Thymus (tissue), 14 donors: ENCODE measurements at places on chromosomes 16 and 17. TPM values are rescaled to one million over a fixed set of nuclear protein-coding genes. Genes with fewer than 3 reads are reported as not detected.
A peak's percentile ranks its signal among the peaks of the same experiment; 100 is the strongest.

WSCD1 gene
- 5.1 TPM for total RNA-seq

SALL1 gene
- total RNA-seq, result under 0.01 TPM

ITGAD gene
- 0.28 TPM for total RNA-seq

NOL3 gene
- 2.3 TPM for total RNA-seq

SPEM3 gene
- not detected for total RNA-seq

CD300A gene
- 28.0 TPM for total RNA-seq

PYY gene
- total RNA-seq, result 0.57 TPM

DNA sequence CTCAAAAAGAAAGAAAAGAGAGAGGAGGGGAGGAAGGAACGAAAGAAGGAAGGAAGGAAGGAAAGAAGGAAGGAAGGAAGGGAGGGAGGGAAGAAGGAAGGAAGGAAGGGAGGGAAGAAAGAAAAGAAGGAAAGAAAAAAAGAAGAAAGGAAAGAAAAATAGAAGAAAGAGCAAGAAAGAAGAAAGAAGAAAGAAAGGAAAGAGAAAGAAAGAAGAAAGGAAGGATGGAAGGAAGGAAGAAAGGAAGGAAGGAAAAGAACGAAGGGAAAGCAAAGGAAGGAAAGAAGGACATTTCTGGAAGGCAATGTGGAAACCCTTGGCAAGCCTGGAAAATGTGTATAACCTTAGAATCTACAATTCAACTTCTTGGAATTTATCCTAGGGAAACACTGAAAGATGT, 150.4 kb upstream of the LHX1 start:
- no peak for DNase-seq

- no peak for DNase-seq
These were observed 18.2 kb upstream of the QRICH2 start for GRCh38 chr17:76326306-76326705.

- no peak for DNase-seq
These were observed 42.8 kb downstream of the ABCC12 start for GRCh38 chr16:48113001-48113400.

DNA sequence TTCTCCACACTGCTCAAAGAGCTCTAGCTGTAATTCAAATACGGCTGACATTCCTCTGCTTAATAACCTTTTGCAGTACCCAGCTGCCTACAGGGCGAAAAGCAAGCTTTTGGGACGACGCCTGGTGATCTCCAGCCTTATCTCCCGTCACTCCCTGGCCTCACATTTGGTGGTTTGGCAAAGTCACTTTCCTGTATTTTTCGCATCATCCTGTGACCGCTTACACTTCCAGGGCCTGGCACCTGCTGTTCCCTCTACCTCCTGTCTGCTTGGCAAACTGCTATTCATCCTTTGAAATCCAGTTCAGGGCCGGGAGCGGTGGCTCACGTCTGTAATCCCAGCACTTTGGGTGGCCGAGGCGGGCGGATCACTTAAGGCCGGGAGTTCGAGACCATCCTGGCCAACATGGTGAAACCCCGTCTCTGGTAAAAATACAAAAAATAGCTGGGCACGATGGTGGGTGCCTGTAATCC, 2.7 kb upstream of the BHLHA9 start:
- DNase-seq, result no peak

GRCh38 chr17:17081304-17081940, 39.2 kb downstream of the MPRIP start:
- no peak for DNase-seq

GRCh38 chr16:83771306-83771942, 36.4 kb upstream of the HSBP1 start:
- DNase-seq, result no peak

GRCh38 chr17:29169806-29170591, 10.2 kb downstream of the MYO18A start:
- DNase-seq, result no peak

DNA sequence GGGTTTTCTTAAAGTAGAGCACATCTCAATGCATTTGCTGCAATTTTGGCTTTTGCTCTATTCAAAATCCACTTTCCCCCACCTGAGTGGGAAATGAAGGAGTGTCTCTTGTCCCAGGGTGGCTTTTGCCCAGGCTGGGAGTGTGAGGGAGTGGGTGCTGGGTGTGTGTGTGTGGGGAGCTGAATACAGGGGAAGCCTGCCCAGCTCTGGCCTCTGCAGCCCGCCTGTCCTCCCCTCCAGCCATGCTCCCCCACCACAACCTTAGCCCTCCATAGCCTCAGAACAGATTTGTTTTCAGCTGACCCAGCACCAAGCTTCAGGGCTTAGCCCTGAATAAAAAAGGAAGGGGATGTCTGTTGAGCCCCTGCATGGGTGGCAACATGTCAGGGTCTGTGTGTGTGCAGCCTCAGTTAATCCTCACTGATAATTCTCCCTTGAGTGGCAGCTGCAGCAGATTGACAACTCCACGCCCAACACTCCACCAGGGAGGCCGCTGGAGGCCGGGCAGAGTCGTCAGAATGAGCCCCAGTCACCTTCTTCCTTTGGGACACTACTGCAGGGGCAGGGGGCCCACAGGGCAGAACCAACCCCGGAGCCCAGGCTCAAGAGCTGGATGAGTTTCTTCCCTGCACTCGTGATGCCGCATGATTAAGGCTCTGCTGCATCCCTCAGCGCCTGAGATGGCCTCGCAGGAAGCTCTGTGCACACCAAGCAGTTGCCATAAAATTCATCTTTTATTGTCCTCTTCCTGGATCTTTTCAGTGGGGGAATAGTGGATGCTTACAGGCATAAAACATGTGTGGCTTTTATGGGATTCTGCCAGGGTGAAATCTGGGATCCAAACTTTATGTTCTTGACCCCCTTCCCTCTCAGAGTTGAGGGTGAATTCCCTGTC, 55.0 kb downstream of the SPACA3 start:
- no peak for DNase-seq

- no peak for DNase-seq
These were observed 380.3 kb downstream of the SEC14L1 start for GRCh38 chr17:77521076-77521475.

GRCh38 chr16:1019231-1020090, 37.9 kb downstream of the SOX8 start:
- DNase-seq, result no peak

GRCh38 chr16:2952679-2953078, 11.4 kb upstream of the KREMEN2 start:
- DNase-seq, result no peak

- DNase-seq, result peak; percentile 49
These were observed 1.7 kb upstream of the NLRC3 start for GRCh38 chr16:3578610-3579551.

DNA sequence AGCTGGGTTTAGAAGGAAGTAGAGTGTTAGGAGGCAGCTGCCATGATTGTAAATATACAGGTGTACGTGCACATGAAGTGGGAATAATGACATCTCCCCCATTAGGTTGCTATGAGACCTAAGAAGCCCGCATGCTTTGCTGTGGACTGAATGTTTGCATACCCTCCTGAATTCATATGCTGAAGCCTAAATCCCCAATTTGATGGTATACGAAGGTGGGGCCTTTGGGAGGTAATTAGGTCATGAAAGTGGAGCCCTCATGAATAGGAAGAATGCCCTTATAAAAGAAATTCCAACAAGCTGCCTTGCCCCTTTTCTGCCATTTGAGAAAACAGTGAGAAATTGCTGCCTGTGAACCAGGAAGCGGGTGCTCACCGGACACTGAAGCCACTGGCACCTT, 44.0 kb downstream of the CCDC182 start:
- DNase-seq, result no peak

GRCh38 chr16:12613131-12613991, 190.3 kb downstream of the CPPED1 start:
- peak; percentile 52 for DNase-seq

DNA sequence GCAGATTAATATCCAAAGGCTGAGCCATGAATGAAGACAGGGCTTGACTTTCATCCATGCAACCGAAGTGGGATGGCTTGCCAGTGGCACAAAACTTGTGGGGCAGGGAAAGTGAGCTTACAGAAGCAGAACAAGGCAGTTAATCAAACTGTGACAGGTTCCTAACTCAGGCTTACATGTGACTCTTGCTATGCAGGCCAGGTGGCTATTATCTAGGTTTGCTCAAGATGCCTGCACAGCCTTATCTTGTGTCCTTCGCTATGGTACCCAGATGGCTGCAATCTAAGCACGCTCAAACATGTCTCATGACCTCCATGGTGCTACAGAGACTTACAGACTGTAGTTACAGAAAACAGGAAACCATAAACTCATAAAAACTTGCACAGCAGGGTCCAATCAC, 8.6 kb upstream of the DNAH9 start:
- DNase-seq, result no peak

- no peak for DNase-seq
These were observed 2.4 kb downstream of the ZNF267 start for GRCh38 chr16:31875928-31876547.

GRCh38 chr16:82636485-82636884, 9.7 kb downstream of the CDH13 start:
- no peak for DNase-seq

DNA sequence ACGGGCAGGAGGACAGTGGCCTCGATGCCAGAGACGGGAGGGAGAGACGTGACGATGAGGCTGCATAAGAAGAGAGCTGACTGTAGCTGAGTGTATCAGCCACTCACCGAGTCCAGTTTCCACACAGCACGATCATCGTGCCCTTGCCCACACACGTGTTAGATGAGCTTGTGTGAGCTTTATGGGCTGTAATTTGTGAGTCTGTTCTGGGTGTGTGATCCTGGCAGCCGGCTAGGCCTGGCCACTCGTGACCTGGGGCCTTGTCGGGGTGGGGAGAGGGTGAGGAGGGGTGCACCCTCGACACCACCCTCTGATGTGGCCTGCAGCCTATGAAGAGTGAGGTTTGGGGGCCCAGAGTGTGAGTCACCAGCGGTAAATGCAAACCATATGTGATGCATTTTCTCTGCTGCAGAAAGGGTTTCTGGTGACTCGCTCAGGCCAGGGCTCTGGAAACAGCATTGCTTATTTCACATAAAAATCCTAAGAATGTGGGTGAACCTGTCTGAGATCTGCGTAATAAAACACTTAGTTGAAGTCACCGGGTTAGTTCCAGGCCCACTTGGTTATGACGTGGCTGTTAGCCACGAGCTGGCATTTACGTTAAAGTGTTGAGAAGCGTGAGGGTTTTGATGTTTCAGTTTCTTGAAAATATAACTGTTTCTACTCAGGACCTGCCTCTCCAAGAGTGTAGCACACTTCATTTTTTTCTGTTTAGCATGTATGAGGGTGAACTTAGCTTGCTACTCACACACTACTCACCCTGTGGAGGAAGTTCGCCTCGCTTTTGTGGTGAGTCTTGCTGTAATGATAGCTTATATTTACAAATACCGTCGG, 4.2 kb downstream of the METRNL start:
- no peak for DNase-seq

DNA sequence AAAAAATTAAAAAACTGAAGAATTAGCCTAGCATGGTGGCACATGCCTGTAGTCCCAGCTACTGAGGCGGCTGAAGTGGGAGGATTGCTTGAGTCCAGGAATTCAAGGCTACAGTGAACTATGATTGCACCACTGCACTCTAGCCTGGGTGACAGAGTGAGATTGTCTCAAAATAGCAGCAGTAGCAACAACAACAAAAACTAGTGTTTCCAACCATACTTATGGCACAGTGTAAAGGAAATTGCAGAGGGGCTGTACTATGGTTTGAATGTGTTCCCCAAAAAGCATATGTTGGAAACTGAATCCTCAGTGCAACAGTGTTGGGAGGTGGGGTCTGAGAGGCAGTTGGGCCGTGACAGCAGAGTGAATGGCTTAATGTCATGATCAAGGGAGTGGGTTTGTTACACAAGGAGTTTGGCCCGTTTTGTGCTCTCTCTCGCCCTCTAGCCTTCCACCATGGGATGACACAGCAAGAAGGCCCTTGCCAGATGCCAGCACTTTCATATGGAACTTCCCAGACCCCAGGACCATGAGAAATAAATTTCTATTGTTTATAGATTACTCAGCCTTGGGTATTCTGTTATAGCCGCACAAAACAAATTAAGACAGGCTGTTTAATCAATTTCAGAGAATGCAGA, 70.0 kb downstream of the PGS1 start:
- DNase-seq, result no peak

- DNase-seq, result no peak
These were observed 200.4 kb downstream of the LGALS9B start for GRCh38 chr17:20266806-20267458.

DNA sequence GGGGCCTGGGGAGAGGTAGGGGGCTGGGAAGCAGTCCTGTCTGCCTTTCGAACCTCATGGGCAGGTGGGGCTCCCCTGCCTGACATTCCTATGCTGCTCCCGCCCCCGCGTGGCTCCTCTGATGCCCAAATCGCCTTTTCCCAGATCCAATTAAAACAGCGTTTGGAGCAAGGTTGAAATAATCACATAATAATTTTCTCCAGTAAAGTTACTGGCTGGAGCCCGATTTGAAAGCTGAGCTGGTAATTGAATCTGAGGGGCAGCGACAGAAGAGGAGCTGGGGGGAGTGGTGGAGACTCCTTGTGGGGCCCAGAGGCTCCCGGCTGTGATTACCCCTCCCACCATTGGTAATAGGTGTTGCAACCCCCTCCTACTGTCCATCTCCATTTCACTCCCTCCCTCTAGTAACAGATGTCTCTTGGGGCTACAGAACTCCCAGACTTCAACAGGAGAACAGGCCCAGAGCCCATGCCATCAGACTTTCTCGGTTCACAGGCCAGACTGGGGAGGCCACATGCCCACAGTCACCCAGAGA, 38.9 kb upstream of the C1QL1 start:
- DNase-seq, result no peak

DNA sequence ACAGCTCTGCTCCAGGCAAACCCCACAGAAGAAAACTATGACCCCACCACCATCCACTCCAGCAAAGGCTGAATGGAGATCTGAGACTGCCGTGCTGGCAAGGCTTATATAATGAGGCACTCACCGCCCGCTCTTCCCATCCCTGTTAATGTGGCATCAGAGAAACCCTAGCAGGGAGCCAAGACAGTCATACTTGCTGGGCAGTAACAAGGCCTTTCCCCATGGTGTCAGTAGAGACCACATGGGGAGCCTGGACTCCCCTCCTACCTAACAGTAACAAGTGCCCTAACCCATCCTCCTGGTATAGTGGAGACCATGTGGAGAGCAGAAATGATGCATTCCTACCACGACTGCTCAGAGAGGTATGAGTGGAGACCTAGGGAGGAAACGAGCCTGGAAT, 235.2 kb downstream of the C16orf78 start:
- no peak for DNase-seq
